Stimulated activated CD4-positive, alpha-beta T cell treated with anti-CD3 and anti-CD28 coated beads, Interleukin-15, amount 100 ng/mL, for 1 hour (primary cell): ENCODE measurements at places on chromosomes 6 and 20.

GRCh38 chr20:63568986-63569949 is 4.8 kb downstream of the HELZ2 start:
- no peak for DNase-seq

DNA sequence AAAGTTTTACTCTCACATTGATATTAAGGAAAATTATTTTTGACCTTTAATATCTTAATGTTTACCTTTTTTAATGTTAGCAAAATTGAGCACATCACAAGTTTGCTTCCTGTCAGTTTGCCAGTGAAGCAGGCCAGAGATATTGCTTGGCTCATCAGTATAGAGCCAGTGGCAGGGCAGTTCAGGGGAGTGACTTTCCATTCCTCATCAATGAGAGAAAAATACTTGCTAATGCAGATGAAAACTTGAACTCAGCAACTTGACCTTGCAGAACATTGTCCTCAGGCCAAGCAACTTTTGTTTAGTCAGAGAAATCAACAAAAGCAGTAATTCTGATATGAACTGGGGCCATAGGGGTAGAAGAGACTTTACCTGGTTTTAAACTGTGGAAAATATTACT is 6.9 kb downstream of the TAB2 start:
- no peak for DNase-seq

DNA sequence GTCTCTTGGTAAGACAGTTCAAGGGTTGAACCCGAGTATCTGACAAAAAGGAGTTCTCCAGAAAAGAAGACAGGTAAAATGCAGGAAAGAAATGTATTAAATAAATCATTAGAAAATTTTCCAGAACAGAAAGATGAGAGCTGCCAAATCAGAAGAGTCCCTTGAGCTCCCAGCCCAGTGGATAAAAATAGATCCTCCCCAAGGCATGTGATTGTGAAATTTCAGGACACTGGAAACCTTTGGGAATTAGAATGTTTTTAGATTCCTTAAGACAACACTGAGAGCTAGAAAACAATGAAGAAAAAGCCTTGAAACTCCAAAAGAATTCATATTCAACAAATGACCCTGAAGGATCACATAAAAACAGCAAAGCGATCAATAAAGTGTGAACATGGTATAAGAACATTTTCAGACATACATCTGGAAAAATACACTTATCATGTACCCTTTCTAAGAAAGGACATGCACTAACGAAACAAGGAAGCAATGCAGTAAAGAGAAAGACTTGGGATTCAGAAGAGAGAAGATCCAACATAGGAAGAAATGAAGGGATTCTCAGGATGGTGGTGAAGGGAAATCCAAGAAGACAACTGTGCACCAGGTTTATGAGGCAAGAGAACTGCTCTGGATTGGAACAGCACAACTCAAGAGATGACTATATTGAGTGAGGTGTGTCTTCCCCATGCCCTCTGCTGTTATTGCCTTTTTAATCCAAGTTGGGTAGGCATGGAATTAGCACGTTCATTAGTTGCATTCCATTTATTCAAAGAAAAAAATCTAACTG is 390.4 kb downstream of the SYNE1 start:
- DNase-seq = no peak

- DNase-seq = no peak
Observed at GRCh38 chr6:3635482-3635881, 116.0 kb downstream of the PXDC1 start.

DNA sequence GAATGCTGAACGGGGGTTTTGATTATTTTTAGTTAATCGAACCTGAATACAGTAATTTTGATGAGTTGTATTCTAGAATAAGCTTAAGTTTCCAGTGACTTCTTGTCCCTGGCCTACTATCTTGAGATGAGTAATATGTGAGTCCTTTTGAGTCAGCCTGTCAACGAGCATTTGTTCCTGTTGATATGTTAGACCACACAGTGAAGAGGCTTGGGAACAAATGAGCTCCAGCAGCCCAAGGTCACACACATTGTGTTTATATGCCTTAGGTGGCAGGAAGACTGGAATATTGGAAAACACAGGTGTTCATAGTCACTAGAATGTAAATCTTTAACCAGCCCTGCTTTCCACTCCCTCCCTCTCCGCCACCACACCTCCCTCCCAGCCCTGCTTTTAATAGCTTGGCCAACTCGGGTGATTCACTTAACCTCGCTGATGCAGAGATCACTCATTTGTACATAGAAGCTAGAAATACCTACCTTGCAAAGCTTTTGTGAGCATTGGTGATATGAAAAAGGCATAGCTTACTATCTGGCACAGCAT is 9.1 kb downstream of the SMPDL3A start:
- DNase-seq = no peak
